Posterior vena cava (tissue), 2 donors: ENCODE measurements at places on chromosomes 3 and 15. TPM values are rescaled to one million over a fixed set of nuclear protein-coding genes. Genes with fewer than 3 reads are reported as not detected.

GRCh38 chr15:72092006-72092405, 25.9 kb downstream of the MYO9A start:
- DNase-seq = no peak

Gene RTF1
- 22.9 TPM for total RNA-seq

Gene HTR3E
- not detected for total RNA-seq

Gene C3orf20
- 0.10 TPM for total RNA-seq

- peak; percentile 67 for DNase-seq
Measured at GRCh38 chr15:70473581-70474370, 289.6 kb downstream of the UACA start.

DNA sequence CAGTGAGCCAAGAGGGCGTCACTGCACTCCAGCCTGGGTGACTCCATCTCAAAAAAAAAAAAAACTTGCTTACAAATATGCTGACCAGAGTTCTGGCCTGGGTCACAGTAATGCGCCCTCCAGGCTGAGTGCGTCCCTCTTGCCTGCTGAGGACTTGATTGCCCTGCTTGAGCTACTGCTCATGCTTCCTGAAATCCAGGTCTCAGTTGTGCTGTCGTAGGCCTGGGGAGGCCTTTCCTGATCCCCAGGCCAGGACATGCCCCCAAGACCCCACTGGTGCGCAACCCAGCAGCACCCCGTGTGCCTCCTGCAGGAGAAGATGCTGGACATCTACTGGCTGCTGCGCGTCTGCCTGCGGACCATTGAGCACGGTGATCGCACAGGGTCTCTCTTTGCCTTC, 7.3 kb downstream of the AMIGO3 start:
- DNase-seq = peak; percentile 58

- DNase-seq = no peak
Measured at GRCh38 chr3:111882799-111883198, 23.7 kb downstream of the PHLDB2 start.

DNA sequence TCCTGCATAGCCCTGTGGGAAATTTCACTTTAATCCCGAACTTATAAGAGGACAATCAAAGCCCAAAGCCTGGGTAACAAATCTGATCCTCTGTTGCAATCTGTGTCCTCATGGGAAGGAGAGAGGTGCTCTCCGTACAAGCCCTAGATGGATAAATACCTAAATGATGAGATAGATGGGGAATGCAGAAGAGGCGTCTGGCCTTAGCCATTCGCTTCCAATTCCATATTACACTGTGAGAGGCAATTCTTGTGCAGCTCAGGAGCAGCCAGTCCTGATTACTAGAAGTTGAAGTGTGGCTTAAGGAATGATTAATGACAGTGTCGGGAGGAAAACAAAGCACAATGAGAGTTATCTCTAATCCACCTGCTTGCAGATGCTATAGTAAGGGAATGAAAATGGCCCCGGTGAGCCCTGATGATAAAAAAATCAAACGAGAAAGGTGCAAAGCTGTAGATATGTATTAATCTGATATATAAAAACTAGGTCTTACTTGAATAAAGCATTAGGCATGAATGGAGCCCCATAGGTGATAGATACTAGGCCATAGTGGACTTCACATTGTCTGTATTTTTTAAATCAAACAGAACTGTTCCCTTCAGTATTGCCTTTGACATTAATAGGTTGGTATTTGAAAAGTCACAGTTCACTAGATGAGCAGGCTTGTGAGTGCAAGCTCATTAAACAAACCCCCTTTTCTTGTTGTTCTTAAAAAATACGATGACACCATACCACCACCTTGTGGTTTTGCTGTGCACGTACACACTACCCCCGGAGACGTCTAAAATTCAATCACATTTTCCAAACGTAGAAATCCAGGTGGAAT, 54.2 kb upstream of the TMCO5A start:
- no peak for DNase-seq

Gene CHRM5
- total RNA-seq = 0.09 TPM

DNA sequence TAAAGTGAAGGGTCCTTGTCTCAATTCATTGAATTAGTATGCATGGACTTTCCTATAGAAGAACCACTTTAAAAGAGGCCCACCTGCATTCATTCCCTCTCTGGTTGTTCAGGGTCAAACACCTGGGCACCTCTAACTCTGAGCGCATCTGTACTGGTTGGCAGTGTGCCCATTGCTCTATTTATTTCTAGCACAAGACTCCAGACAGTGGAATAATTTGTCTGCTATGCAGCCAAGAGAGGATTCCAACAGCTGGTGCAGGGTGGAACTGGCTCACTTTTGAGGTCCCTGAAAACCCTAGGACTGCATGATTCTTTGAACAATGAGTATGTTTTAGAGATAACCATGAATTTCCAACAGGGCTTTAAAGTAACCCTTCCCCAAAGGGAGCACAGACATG, 57.9 kb downstream of the CCDC33 start:
- DNase-seq = no peak

DNA sequence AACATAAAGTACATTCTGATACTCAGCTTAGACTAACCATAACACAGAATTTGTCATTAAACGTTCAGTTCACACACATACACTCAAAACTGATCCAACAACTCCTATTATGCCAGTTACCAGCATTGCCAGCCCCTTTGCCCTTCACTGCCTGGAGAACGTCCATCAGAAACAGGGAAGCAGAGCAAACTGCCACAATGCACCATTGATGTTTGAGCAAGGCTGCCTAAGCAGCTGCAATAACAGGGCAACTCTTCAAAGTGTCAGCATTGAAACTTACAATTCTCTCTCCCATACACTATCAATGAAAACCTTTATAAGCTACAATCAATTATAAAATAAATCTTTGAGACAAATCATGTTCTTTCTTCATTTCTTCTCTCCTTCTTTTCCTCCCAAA, 85.1 kb downstream of the ZBTB20 start:
- DNase-seq = no peak

Gene GOLGA6L7
- total RNA-seq = not detected

Gene COL6A6
- 0.81 TPM for total RNA-seq

Gene CLEC3B
- 136 TPM for total RNA-seq

GRCh38 chr3:118527514-118528044, 507.1 kb downstream of the IGSF11 start:
- no peak for DNase-seq

DNA sequence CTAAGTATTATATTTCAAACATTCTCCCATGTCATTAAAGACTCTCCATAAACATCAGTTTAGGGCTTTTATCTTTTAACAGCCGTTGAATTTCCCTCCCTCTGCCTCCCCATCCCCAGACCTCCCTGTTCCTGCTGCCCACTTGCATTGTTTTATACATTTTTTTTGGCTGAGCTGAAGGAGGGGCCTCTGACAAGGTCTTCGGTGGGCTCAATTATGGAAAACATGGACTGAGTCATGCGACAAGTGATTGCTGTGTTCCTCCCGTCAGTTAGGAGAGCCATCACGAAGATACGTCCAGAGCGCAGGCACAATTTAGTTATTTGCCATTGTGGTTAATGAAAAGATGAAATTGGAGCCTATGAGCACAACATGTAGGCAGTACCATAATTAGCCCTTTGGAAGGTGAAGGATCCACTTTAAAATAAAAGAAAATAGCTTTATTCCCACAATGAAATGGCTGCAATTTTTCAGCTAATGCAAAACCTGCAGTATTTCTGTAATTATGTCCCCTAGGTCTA, 12.0 kb upstream of the NMNAT3 start:
- no peak for DNase-seq

DNA sequence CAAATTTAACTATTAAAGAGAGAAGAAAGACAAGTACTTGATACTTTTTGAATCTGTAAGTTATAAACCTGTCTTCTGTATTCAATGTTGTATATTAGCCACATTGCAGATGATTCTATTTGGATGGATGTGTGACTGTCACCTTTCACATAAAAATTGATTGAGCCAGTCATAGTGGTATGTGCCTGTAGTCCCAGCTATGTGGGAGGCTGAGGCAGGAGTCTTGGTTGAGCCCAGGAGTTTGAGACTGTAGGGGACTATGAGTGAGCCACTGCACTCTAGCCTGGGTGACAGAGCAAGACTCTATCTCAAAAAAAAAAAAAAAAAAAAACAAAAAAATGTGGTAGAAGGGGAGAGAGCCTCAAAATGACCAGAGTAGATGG, 12.3 kb downstream of the CACNA1D start:
- DNase-seq = no peak

Gene LNP1
- 4.0 TPM for total RNA-seq

- DNase-seq = no peak
Measured at GRCh38 chr15:79282371-79283251, at the start of gene ANKRD34C. ANKRD34C (plus strand) TSS chr15:79282722; CDS start chr15:79293285, 10,563 bp downstream.

DNA sequence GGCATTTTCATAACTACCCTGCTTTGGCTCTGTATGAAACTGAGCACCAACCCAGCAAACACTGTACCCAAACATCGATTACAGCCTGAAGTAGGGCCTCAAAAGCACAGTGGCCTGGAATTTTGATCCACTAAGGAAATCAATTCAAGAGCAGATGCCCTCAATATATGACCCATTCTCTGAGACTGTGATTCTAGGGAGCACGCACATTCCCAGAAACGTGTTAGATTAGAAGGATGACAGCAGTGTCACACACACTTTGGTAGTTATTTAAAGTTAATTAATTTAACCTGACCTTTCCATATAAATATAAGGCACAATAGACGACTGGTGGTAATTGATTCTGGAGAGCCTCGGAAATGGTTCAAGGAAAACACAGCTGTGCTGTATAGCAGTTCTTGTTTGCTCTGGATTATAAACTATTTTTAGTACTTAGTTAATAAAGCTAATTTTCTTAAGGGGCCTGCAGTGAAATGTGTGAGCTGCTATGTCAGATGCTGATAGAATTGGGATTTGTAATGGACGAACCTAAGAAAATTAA, 126.3 kb upstream of the ZNF385D start:
- DNase-seq = no peak

DNA sequence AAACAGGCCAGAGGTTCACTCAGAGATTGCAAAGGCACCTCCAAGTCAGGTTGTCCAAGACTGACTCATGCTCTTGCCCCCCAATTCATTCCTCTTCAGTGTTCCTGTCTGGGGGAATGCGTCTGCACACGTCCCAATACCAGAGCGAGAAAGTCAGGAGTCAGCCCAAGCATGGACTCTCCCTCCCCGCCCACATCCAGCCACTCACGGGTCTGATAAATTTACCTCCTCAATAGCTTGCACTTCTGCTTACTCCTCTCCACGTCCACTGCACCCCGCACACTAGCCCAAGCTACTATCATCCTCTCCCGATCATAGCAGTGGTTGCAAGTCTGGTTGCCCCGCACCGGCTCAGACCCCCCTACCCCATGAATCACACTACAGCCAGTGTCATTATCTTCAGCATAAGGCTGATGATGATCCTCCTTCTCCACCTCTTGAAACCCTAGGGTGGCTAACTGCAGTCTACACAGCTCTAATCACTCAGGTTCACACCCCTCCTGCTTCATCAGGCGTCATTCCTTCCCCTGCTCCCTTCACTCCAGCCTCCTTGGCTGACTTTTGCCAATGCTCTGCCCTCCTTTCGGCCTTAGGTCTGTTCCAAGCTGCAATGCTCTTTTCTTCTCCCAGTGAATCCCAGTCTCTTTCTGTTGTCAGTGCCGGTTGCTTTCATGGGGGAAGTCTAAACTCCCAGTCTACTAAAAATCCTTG, 27.6 kb upstream of the MYO1E start:
- no peak for DNase-seq

DNA sequence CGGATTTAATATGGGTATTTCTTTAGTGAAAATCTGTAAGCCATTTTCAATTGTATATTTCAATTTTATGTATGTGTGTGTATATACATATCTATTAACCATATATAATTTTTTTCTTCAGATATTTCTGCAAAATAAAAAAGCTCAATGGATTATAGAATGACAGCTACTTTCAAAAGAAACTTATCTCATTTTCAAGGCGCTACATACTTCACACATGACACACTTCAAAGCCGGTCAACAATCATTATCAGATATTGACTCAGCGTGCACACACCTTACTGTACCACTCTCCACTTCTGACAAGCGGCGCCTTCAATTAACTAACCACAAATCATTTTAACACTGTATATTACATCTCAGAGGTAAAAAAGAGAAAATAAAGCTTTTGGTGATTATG, 39.6 kb downstream of the ATP13A3 start:
- no peak for DNase-seq

DNA sequence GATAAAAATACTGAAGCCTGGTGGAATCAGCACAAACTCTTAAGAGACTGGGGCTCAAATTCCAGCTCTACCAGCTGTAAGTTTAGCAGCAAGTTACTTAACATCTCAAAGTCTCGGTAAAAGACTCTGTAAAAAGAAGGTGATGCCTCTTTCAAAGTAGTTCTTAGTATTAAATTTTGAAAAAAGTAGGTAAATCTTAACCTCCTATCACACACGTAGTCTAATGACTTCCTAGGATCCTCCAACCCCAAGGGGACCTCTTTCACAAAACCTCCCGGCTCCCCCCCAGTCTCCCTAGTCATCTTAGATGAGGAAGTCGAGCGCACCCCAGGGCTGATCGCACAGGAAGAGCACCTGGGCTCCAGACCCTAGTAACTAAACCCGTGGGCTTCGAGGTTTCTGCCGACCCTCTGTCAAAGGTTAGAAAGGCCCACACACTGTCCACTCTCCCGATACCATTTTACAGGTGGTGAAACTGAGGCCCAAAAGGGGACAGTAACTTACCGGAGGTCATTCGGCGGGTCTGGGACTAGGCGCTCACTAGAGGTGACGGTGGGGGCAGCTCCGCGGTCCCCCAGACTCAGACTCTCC, 427 bp downstream of the MBD4 start:
- DNase-seq = peak; percentile 82

Gene ARF4
- total RNA-seq = 152 TPM
